ENCODE measurements at places on chromosomes 2 and 18.

DNA sequence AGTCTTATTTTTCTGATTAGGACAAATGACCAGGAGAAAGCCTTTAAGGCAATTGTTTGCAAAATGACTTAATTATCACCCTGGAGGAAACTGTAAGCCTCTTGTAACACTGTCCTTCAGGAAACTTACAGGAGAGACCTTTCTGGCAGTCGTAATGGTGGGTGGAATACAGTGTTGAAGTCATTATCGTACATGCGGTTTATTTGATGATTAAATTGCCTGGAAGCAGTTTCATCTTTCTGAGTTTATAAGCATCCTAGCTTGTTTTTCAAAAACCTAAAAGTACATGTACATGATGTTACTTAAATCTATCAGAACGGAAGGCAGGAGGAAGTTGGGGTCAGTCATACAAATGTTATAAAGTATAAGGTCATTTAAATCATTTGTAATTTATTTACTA is 86.2 kb upstream of the RAB27B start:
- DNase-seq = no peak

DNA sequence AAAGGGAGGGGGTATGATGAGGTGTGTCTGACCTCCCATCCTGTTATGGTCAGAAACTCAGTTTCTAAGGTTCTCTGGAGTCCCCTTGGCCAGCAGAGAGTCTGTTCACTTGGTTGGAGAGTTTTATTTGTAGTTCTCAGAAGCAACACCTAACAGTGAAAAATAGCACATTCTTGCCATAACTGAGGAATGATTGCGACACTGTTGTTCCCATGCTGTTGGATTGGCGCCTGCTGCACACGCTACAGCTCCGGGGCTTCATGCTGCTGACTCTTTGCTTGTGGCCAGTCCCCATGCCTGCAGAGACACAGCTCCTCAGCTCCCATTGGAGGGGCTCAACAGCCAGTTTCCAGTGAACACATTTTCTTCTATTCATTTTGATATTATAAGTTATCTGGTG is 42.1 kb downstream of the TPGS2 start:
- no peak for DNase-seq

DNA sequence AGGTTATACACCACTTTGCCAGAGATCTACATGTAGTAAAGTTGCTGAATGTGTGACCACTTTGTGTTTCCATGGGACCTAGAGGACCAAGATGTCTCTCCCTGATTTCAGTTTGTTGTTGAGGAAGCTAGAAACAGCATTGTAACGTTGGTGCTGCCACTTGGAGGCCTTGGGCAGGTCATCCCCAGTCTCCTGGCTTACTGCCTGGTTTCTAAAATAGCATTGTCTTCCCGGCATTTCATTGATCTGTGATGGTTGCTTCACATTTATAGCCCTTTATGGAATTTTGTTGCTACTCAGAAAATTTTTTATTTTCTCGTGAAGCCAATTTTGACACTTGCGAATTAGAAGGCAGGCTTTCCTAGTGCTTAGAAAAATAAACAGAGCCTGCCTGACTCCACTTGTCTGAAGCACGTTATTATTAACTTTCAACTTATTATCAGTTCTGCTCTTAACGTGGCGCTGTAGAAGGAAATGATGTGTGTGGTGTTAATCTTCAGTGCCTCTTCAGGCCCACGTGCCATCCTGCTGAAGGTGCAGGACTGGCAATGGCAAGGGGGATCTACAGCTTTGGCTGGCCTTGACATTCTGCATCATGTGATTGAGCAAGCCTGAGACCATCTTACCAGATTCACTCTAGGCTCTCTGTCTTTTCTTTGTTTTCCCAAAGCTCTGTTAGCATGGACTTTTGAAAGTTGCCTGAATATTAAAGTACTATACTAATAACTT is 59.9 kb downstream of the INPP4A start:
- DNase-seq = peak; percentile 54

DNA sequence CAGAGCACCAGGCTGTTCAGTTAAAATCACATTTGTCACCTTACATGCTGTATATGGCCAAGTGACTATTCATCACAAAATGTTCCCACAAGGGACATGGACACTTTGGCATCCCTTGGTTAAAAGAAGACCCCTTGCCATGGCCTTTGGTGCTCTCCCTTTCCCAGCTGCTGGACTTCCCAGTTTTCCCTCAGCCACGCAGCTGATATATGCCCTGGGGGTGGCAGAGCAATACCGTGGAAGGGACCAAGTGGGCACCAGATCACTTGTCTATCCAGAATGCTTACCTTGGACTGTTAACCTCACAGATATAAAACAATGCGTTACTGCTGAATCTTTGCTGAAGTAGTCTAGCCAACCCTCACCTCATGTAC is 35.3 kb downstream of the PAIP2B start:
- no peak for DNase-seq

DNA sequence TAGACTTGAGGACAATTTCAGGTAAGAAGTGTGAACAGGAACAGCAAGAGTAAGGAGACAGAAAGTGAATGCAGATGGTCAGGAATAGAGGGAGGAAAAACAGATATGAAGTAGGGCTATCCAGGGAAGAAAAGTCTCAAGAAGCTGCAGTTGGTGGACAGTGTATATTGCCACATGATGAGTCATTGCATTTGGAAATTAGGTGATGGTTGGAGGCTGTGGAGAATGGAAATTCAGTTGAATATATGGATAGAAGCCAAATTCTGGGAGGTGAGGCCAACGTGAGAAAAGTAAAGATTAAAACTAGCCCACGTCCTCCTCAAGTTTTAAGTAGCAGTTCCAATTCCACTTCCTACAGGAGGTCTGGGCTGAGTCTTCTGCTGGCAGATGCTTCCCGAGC is 158.4 kb downstream of the UBE2E3 start:
- no peak for DNase-seq

- no peak for DNase-seq
Measured at GRCh38 chr2:62305421-62306176, 109.7 kb downstream of the B3GNT2 start.

GRCh38 chr2:85420536-85421259 is 2.2 kb downstream of the SH2D6 start:
- peak; percentile 90 for DNase-seq

GRCh38 chr2:200587007-200587616 is 1.3 kb downstream of the AOX1 start:
- no peak for DNase-seq

DNA sequence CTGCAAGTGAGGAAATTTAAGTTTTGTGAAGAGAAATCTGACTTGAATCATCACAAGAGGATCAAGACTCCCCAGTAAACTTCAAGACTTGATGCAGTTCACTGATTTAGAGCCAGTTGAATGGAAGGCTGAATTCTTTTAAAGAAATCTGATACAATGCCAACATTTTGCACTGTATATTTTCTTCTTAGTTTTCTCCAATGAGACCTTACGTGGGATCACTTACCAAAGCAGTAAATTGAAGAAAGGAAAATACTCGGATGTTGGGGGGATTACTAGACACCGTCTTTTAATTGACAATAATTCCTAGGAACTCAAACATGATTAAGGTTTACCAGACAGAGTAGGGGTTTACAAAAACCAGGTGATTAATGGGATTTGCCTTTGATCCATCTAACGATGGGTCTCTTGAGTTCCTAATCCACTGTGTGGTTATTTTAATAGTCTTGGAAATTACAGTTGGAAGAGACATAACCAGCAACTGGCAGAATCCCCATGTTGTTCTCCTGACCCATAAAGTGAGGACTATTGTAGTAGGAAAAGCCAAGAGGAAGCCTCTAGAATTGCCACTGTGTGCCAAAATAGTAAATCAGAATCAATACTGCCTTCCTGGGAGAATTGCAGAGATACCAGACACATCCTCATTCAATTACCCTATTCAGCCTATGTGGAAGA is 354.5 kb downstream of the PID1 start:
- DNase-seq = no peak

GRCh38 chr2:135783439-135783838 is 41.8 kb downstream of the UBXN4 start:
- no peak for DNase-seq

DNA sequence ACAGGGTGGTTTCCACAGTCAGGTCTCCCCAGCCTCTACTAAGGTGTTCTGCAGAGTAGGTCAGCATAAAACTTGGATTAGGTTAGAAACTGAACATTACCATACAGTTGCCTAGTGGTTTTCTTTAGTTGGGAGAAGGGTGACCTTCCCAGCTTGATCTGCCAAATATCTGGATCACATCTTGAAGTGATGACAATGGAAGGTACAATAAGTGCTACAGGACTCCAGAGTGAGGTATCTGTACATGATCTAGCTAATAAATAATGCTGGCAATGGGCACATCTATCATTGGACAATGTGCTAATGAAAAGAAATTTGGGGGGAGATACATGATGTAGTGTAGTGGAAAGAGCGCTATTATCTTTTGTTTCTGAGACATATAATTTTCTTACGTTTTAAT is 54.6 kb upstream of the ACVR1 start:
- no peak for DNase-seq

Data from pons (tissue), 1 donor.